ENCODE measurements at places on chromosomes 1 and 21.

DNA sequence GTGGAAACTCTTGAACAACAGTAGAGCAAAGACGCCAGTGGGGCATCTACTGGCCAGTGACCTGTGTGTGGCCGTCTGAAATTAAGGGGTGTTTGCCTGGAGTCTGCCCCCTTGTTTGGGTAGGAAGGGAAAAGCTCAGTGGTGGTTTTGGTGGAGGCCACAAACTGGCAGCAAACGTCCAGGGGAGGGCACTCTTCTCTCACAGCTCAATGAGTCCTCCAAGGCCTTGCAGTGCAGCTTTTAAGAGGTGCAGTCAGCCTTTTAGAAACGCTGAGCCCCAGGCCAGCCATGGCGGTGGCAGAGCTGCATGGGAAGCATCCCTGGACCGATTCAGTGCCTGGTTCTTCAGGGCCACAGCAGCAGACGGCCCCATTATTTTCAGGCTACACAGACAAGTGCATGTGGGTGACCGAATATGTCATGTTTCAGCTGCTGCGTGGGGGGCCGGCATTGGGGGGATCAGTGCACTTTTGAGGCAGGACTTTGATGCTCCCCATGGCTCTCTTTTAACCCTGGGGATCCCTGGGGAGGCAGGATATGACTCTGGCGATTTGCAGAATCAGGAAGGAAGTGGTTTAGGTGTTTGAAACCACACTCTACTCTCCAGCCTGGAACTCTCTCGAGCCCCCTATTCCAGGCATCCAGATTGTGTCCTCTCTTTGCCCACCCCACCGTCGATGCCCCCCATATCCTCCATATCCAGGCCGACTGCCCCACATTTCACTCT lies 414.0 kb downstream of the PRDM2 start:
- peak; percentile 1 for DNase-seq

DNA sequence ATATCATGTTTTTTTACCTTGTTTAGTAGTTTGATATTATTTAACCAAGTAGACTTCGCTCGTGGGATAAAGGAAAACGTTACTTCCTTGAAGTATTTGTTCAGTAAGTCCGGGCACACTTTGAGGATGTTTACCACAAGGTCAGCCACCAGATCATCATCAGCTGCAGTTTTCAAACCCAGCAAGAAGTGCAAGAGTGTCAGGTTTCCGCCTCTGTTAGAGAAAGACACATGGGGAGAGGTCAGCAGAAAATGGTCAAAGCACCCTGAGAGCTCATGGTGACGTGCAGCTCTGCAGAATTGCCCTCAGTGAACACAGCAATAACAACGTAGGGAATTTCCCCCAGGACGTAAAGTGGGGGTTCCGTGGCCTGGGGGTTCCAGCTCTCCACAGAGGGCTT lies 24.4 kb downstream of the URB1 start:
- DNase-seq: no peak

GRCh38 chr21:20882462-20883407 lies 115.5 kb upstream of the NCAM2 start:
- peak; percentile 29 for DNase-seq

DNA sequence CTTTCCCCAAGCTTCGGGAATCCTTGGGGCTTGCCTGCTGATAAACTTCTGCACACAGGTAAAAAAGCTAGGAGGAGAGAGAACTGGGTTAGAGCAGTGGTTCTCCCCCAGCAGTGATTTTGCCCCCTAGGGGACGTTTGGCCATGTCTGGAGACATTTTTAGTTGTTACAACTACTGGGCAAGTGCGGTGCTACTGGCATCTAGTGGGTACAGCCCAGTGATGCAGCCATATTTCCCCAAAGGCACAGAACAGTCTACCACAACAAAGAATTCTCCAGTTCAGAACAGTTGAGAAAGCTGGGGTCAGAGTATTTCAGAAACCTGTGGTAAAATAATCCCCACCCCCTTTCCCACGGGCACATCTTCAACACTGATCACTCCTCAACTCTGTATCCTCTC lies 41.3 kb downstream of the LRRC71 start:
- DNase-seq: no peak

DNA sequence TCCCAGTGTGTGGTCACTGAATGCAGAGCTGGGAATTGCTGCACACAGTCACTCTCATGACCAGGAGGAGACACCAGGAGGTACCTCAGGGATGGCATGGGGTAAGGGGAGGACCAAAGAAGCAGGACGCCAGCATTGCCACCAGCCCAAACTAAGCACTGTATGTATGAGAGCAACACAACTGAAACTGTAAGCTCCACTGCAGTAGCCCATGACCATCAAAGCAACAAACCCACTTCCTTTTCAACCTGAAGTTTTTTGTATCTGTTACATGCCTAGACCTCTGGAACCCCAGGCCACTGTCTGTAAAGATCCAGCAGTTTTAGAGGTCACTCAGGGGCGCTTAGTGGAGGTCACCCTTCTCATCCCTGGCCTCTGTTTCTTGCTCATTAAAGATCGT lies 164.3 kb downstream of the SETD4 start:
- DNase-seq: no peak

GRCh38 chr1:150545486-150546032 lies 3.6 kb upstream of the ADAMTSL4 start:
- no peak for DNase-seq

- no peak for DNase-seq
Observed at GRCh38 chr1:171655746-171656116, 3.2 kb upstream of the MYOC start.

- DNase-seq: no peak
Observed at GRCh38 chr21:44006656-44007055, 5.5 kb upstream of the TRAPPC10 start.

DNA sequence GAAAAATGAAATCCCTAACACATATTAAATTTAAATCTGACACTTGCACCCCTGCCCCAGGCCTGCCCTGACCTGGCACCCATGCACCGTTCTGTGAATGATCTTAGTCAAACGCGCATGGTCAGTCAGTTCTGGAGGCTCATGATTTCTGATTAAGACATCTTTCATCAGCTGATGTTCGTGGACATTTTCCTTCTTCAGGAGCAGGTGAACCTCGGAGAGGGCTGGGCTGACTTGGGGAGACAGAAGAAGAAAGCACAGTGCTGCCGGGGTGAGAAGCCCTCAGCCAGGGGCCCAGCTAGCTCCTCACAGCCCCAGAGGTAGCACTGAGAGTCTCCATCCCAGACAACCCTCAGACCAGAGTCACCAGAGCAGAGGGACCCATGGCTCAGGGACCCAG lies 134.5 kb upstream of the AJAP1 start:
- DNase-seq: no peak

GRCh38 chr1:40476924-40477677 lies at the start of gene ZFP69:
ZFP69 (plus strand) TSS chr1:40477290; CDS start chr1:40479362, 2,072 bp downstream.
- peak; percentile 61 for DNase-seq

DNA sequence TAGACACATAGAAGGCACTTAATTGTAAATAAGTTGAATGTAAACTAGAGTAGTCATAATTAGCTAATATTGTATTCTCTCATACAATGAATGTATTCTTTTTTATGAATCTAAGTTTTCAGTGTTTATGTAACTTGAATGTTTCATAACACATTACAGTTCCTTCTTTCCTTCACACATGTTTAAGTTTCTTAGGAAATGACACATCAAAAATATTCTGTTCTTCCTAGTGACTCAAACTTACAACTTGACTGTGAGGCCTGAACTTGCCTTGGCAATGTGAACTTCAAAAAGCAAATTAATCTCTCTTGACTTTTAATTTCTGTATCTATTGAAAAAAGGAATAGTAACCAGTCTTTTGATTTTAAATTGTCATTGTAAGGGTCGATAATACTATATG lies 700.1 kb downstream of the KCNT2 start:
- no peak for DNase-seq

DNA sequence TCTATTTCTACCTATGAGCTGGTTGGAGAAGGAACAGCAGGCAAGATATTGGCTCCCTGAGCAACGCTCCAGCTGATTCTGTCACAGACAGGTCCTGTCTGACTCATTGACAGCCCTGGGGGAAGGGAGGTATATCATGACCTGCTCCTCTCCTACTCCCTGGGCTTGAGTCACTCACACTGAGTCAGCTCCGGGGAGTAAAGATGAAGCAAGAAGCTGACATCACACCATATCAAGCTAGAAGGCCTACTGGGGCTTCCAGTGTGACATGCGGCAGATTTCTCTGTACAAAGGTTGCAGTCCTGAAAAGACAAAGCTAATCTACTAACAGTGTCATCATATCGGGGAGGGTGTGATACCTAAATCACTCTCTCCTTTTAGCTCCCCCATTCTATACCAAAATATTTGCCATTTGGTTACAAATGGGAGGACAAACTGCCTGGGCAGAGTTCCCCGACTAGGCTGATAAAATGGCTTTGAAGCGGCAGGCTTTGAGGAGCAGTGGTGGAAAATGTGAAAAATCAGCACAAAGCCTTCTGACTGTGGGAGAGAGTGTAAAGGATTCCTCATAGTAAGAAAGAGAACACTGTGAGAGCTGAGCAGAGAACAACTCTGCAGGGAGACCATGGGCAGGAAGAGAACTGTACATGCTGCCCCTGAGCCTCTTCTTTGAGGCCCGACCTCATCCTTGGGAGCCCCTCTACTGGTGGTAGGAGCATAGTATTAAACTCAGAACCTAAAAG lies 15.5 kb downstream of the PI4KB start:
- DNase-seq: peak; percentile 89

DNA sequence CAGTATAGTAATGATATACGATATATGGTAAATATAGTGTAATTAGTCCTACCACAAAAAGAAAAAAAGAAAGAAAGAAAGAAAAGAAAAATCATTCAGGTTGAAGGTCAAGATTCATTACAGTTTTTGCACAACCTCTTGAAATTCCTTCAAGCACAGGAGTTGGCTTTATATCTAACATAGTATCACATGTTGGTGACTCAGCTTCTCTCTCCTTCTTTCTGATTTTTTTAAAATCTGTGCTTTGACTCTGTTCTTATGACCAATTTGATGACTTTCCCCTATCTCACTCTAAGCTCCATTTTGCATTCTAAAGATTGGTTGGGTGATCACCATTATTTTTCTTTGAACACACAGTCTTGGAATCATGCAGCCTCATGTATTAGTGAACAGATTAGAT lies 148.2 kb upstream of the COL11A1 start:
- no peak for DNase-seq

GRCh38 chr1:195188821-195189220 lies 1419.4 kb downstream of the KCNT2 start:
- DNase-seq: no peak

GRCh38 chr1:159699246-159699645 lies 15.1 kb downstream of the CRP start:
- DNase-seq: no peak

DNA sequence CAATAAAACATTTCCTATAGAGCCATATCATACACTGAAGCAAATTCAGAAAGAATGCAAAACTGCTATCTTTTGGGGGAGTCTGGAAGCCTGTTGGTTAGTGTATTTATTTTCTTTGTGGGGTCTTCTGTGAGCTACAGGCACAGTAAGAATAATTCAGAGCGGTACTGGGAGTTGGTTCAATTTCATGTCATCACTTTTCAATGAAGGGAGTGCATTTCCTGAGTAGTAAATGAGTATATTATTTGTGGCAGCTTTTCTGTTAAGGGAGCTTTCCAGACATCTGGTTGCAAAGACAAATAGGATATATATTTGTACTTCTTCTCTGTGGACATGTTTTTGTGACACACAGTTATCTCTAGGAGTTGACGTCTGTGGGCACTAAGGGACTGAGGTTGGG lies 130.6 kb downstream of the HUNK start:
- DNase-seq: no peak

DNA sequence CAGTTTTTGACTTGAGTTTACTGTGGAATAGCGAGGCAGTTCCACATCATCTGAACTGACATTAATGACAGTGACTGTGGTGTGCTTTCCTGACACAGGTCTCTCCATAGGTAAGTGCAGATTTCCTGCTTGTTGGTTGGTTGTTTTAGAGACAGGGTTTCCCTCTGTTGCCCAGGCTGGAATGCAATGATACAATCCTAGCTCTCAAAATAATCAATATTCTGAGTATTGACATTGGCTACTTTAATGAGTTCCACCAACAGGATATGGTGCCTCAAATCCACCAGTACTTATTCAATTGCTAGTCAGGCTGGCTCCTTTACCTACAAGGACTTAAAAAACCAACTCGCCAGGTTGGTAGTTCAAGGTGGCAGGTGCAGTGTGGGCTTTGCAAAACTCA lies 63.8 kb downstream of the CLSTN1 start:
- DNase-seq: no peak

DNA sequence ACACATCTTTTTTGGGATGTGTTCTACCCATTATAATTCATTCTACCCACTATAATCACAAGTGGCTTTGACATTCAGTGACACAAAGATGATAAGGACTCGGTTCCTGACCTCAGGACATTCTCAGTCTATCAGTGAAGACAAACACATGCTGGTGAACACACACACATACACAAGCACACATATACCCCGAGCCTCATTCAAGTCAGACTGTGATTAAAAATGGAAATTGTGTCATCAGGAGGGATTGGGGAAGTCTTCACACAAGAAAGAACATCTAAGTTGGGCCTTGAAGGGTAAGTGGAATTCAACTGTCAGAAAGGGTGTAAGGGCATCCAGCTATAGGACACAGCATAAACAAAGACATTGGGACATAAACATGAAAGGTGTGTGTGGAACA lies 2.6 kb upstream of the LAD1 start:
- no peak for DNase-seq

DNA sequence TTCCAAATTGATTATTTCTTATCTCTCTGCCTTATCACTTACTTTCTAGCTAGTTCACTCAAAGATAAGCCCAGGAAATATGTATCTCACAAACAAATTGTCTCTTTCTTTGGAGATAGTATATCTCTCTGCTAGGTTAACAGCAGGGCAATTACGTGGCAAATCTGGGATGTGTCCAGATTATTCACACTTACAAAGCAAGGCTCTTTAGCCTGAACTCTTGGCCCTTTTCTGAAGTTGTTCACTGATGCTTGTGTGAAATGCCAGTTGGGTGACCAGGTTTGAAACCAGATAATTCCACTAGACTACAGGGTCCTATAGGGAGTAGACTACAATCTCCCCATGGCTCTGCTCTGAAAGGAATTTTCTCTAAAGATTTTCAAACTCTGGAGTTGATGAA lies 30.8 kb upstream of the FAM78B start:
- no peak for DNase-seq

DNA sequence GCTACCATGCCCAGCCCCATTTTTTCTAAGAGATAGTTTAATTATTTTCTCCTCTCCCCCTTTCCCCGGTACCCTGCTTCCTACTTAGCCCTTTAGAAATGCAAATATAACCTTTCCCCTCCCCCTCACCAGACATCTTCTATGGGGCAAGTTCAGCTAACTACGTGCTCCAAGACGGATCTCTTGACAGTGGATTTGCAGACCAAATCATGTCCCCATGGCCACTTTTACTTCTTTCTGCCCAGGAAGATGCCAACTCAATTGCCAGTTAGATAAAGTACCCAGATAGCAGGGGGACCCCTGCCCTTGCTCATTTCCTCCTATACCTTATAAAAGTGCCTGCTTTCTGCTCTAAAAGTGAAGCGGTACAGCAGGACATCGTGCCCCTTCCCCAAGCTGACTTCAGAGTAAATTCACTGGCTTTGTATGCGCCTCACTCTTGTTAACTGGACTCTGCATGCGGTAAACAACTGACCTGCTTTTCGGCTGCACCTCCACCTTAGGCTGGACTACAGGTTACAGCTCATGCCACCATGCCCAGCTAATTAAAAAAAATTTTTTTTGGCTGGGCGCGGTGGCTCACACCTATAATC lies 7.4 kb downstream of the DNAJC11 start:
- DNase-seq: no peak
